Lower leg skin (tissue), 4 donors: ENCODE measurements at places on chromosomes 11 and 22. TPM values are rescaled to one million over a fixed set of nuclear protein-coding genes. Genes with fewer than 3 reads are reported as not detected.

Gene HEPACAM
- total RNA-seq, result 1.9 TPM

Gene TNNI2
- total RNA-seq, result 10.7 TPM

Gene YPEL4
- total RNA-seq, result 4.3 TPM

Gene CLTCL1
- 9.6 TPM for total RNA-seq

Gene DDTL
- total RNA-seq, result 3.1 TPM

Gene ZNF280A
- total RNA-seq, result 0.32 TPM

Gene MAP4K2
- 20.7 TPM for total RNA-seq

GRCh38 chr22:18987765-18988164, 51.7 kb upstream of the PRODH start:
- no peak for DNase-seq

DNA sequence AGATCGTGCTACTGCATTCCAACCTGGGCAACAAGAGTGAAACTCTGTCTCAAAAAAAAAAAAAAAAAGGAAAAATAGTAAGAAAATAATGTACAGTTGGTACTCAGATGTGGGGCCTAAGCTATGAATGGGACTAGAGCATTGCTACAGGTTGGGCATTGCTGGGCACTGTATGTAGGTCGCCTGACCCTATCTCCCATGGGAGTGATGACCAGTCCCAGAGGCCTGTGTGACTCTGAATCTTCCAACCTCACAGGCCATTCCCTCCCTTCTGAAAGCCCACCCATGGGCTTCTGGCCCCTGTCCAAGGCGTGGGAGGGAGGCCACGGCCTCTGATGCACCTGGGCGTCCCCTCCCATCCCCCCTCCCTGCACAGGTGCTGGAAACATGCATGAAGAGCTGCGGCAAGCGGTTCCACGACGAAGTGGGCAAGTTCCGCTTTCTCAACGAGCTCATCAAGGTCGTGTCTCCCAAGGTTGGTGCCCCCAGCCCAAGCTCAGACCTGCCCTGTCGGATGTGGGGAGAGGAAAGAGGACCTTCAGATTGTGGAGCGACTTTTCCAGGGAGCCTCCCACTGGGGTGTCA, 9.5 kb downstream of the GGA1 start:
- no peak for DNase-seq

DNA sequence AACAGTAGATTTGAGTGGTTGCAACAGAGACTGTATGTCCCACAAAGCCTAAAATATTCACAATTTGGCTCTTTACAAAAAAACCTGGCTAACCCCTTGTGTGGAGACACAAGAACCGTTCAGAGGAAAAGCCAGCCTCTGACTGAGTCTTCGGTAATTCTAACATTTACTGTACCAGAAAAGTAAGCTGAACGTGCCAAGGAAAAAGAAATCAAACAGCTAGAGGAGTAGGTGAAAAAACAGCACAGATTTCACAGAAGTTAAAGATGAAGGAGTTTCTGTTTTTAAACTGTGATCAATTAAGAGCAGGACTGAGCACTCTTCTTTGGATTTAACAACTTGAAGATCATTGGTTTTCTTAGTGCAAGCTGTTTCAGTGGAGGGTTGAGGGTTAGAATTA, 424.7 kb upstream of the KIRREL3 start:
- DNase-seq, result no peak

GRCh38 chr22:27011133-27011532, 353.7 kb downstream of the MIAT start:
- DNase-seq, result no peak

DNA sequence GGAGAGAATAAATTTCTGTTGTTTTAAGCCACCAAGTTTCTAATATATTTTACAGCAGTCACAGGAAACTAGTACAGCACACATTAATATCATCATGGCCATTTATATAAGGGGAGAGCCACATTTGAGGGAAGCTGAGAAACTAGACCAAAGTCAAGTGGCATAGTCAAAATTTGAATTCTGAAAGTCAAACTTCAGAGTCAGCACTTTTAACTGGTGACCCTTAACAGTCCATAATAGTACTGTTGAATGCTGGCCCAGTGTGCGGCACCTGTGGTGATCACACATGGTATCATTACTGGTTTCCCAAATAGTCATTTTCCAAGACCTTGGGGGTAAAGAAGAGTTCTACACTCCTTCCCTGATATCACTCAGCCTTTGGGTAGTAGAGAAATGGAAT, 44.3 kb upstream of the PAX6 start:
- no peak for DNase-seq

DNA sequence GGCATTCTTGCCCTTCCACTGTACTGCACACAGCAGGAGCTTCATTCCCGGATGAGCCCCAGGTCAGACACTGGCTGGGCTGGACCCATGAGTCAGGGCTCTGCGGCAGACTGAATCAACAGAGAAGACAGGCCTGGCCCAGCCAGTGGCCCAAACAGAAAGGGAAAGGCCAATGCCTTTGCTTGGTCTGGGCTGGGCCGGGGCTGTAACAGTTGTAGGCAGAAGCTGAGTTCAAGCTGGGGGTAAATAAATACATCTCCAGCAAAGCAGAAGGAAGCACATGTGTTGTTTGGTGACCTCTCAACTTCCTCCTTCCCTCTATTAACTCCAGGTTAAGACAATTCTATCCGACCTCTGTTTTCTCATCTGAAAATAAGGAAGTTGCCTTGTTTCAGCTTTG, 1.8 kb upstream of the SMIM35 start:
- DNase-seq, result no peak

DNA sequence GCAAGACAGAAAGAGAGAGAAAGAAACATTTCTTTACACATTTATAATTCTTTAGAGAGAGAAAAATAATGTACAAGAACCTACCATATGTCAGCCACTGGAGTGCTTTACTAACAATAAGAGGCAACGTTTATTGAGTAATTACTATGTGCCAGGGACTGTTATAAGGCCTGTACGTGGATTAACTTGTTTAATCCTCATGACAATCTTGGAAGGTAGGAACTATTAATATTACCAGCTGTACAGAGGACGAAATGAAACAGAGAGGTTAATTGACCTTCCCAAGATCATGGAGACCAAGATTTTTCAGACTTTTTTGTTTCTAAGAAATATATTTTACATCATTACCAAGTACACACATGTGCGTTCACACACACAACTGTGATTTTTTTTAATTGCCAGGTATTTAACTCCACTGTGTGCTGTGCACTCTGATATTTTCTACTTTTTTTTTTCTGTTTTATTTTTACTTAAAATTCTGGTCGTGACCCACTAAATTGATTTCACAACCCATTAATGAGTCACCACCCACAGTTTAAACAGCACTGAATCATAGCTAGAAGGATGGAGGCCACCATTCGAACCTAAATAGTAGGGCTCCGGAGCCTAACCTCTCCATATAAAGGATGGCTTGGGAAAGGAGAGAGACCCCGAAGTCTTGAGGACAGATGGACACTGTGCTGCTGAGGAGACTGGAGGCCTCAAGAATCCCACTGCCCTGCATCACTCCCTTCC, 21.4 kb downstream of the CREB3L1 start:
- DNase-seq, result no peak

DNA sequence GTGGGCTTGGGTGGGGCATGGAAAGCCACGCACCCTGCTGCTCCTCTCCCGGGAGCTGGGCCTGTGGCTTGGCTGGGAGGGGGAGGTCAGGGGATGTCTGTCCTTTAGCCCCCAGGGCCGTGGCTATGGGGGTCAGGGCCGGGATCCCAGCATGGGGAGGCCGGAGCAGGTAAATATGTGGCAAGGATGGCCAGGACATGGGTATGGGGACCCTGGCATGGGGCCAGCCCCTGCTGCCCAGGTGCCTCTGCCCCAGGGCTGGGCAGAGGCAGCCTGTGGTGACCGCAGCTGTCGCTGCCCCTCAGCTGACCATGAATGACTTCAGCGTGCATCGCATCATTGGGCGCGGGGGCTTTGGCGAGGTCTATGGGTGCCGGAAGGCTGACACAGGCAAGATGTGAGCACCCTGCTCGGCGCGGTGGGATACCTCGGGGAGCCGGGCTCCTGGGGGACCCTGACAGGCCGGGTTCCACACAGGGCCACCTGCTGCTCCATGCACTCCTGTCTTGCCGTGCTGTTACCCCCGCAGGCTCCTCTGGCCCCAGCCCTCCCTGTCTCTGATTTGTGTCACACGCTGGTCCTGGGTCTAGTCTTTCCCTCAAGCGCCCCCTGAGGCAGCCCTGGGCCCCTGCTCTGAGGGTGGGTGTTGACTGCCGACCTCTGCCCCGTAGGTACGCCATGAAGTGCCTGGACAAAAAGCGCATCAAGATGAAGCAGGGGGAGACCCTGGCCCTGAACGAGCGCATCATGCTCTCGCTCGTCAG, 8.1 kb upstream of the ANKRD13D start:
- DNase-seq, result no peak

GRCh38 chr11:811446-812245, 1.9 kb downstream of the RPLP2 start:
- no peak for DNase-seq

GRCh38 chr22:33361581-33361980, 303.4 kb upstream of the SYN3 start:
- DNase-seq, result no peak

DNA sequence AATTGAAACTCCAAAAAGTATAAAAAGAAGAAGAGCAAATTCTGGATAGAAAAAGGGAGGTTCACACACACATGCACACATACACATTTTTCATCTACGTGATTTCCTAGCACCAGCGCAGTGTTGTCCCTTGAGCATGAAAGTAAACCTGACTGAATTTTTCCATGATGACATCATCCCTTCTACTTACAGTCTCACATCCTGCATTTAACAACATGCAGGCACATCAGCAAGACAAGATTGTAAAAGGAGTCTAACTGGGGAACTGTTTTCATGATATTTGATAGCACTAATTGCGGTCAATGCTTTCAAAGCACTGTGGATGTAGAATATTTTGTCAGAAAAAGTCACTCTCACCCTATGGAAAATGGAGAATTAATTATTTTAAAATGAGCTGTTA, 36.6 kb downstream of the GAS2 start:
- no peak for DNase-seq

DNA sequence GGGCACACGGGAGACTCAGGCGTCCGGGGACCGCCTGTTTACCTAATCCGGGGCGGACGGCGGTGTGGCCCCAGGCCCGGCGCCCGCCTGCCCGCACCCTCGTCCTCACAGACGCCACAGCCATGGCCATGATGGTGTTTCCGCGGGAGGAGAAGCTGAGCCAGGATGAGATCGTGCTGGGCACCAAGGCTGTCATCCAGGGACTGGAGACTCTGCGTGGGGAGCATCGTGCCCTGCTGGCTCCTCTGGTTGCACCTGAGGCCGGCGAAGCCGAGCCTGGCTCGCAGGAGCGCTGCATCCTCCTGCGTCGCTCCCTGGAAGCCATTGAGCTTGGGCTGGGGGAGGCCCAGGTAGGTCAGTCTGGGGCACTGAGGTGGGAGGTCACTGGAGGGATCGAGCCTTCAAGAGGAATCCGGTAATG, 10.0 kb upstream of the RAB1B start:
- DNase-seq, result no peak

DNA sequence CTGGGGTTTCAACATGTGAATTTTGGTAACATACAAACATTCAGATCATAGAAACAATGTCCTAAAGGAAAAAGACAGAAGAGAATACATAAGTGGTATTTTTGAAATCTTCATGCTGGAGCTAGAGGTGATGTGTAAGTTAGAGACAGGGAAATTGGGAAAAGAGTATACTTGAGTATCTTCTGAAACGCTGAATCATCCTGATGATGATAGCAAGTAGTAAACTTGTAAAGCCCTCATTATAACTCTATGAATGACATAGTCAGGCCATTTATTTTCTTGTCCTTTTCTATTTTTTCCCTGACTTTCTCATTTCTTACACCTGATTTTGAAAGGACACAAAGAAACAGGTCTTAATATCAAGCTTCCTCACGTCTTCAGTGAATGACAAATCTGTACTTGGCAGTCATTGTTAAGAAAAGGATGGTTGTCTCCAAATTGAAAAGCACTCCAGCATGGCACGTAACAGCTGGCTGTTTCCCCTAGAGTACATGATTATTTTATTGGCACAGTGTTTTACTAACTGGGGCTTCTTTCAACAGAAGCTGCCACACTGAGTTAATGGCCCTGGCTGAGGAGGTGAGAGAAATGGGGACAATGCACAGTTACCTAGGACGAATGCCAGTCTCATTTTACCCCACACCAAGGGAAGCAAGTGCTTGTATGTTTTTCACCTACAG, 140.7 kb upstream of the CTSC start:
- DNase-seq, result no peak

DNA sequence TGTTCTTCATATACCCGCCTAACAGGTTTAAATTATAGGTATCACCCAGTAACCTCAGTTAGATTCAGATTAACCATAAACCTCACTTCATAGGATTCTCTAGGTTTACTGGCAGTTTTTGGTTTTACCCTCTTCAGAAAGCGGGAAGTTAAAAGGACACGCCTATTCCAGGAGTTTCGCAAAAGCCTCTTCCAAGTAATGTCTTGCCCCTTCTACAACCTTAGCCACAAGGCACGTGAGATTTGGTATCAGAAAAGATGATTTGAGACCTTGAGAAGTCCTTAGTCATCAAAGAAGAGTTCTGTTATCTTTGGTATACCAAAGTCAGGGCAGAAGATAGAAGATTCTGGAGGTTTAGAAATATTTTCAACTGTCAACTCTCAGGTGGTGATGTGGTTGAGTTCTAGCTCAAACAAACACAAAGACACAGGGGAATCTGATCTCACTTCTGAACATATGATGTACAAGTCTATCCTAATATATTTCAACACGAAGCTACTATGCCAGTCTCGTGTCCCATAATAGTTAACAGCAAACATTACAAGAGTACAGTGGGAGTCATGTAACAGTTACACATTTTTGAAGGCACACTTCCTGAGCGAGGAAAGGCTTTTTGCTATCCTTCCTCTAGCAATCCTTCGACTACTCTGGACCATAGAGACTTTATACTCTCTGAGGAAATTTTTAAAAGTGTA, 103.5 kb downstream of the USP35 start:
- no peak for DNase-seq

DNA sequence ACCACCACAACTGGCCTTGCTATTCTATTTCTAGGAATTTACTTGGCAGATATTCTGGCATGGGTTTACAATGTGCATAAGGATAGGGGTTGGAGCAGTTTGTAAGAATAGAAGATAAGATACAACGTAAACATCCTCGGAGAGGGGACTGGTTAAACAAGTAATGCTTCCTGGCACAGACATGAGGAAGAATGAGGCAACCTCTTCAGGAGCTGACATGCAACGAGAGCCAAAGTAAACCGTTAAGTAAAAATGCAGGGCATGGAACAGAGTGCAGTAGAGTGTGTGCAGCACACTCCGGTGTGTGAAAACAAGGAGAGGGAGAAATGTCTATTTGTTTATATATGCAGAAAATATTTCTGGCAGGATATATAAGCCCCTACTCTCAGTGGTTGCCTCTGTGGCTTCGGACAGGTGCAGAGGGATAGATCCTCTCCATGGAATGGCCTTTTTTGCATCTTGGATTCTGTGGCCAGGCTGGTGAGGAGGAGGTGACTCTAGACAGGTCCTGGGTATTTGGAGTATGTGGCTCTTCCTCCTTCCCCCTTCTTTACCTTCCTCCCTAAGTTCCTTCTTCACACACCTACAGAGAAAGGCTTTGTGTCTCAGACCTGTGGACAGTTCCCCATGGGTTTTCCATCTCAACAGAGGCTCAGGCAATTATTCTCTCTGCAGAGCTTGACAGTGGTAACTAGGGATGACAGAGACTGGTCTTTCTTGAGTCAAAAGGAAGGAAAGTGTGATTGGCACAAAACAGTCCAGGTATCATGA, 2.5 kb downstream of the RAB36 start:
- DNase-seq, result no peak
